ENCODE measurements at places on chromosomes 12 and 14.

DNA sequence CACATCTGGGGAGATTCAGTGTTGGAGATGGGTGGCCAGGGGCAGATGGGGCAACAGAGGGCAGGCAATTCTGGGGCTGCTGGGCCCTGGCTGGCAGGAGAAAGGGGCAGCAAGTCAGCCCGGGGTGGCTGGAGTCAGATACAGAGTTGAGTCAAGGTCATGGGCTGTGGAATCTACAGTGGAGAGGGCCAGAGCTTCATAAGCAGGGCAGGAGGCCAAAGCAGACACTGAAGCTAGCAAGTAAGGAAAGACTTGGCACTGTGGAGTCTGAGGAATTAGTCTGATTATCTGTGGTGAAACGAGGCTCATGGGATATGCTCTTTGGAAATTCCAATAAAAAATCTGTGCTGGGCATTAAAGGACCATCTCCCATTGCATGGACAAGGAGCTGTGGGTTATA, 95.5 kb downstream of the TMX1 start:
- no peak for DNase-seq

DNA sequence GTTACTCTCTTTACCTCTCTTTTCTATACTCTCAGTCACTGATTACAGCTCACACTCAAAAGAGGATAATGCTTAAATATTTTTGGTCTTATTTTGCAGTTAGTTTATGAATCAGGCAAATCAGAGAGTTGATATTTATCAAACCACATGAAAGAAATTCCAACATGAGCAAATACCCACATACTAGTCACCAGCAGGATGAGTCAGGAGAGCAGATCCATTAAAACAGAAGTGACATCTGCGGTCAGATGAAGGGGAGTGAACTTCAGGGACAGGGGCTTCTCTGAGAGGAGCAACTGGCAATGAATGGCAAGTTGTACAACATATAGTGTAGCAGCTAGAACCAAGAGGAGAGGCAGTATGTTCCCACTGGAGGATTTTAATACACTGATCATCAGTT, 258.7 kb downstream of the SYT10 start:
- DNase-seq = no peak

- no peak for DNase-seq
These were observed 89.1 kb downstream of the LRRK2 start for GRCh38 chr12:40313928-40314327.

GRCh38 chr12:68639396-68639767, 28.7 kb downstream of the RAP1B start:
- no peak for DNase-seq

GRCh38 chr12:75585330-75585729, 73.9 kb upstream of the KRR1 start:
- no peak for DNase-seq

DNA sequence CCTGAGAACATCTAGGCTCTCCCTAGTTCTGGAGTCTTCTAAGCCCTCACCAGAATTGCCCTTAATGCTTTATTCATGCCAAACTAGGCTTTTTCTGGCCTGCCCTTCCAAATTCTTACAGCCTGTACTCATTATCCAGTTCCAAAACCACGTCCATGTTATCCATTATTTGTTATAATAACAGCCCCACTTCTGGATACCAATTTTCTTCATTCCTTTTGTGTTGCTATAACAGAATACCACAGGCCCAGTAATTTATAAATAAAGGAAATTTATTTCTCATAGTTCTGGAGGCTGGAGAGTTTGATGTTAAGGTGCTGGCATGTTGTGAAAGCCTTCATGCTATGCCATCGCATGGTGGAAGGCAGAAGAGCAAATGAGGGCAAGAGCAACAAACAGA, 68.0 kb upstream of the AMIGO2 start:
- DNase-seq = no peak

- no peak for DNase-seq
These were observed 1.8 kb upstream of the CLEC2A start for GRCh38 chr12:9933958-9934357.

DNA sequence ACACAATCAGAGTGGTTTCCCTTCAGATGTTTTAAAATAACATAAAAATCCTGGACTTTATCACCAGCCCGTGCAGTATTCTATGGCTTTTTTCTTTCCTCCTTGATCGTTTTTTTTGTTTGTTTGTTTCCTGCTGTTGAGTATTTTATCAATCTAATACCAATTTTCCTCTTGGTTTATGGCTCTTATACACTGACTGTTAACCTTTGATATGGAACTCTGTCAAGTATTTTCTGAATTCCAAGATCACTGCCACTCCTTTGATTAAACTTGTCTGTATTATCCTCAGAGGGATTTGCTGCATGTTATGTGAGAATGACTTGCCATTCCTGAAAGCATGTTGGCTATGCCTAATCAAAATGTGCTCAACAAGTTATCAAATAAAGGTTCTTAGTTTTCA, 88.4 kb downstream of the PELI2 start:
- DNase-seq = no peak

DNA sequence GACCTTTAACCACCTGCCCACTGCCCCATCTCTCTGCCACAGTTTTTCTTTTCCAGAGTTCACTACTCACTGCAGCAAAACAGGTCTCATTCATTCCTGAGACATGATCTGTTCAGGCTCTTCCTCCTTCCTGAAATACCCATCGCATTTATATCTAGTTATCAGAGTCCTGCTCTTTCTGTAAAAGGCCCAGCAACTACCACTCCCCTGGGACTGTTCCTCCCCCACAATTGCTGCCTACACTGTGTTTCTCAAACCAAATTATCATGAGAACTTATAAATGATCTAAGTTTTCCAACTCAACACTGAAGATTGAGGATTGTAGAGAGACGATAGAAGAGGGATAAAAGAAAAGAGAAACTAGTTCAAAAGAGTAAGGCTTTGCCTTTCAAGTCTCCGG, 40.8 kb upstream of the EPS8 start:
- DNase-seq = no peak

GRCh38 chr12:83823386-83824045, 1089.1 kb downstream of the SLC6A15 start:
- no peak for DNase-seq

- DNase-seq = no peak
These were observed 116.8 kb upstream of the SLC38A4 start for GRCh38 chr12:46942579-46942978.
